ENCODE measurements at places on chromosomes 3 and 15. TPM values are rescaled to one million over a fixed set of nuclear protein-coding genes. Genes with fewer than 3 reads are reported as not detected.

DNA sequence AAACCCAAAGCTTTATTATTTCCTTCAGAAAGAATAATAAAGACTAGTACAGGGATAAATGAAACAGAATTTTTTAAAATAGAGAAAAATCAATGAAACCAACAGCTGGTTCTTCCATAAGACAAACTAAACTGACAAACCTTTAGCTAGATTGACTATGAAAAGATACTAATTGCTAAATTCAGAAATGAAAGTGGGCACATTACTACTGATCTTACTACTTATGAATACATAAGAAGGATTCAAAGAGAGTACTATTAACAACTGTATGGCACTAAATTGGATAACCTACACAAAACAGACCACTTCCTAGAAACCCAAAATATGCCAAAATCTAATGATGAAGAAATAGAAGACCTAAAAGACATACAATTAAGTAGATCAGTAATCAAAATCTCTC lies 278.2 kb downstream of the ISL2 start:
- DNase-seq, result no peak

DNA sequence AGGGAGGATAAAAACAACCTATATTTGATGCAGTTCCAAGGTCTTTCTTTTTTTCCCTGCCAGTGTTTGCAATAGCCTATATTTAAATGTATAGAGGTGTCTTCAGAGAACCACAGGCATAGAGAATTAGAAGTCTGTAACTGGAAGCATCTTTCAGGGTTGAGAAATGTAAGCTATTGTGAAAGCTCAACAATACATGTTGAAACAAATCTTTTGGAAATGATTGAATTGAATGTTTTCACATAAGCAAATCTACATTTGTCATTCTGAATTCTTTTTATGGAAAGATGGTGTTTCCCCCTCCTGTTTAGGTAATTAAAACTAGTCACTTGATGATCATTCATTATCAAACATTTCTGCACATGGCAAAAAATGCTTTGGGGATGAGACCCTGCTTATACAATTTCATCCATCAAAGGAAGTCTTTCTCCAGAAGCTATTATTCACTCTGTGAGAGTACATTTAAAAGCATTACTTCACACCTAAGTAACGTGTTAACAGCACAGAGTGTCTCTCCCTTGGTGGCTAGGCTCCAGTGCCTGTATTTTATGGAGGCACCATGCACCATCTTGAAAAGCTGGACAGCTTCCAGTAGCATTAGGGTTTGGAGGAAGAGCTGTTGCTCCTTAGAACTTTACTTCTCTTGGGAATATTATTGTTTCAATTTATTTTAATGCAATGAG lies 406.2 kb downstream of the LSAMP start:
- DNase-seq, result no peak

- peak; percentile 74 for DNase-seq
These were observed at the start of gene TRIM71 for GRCh38 chr3:32817558-32818228. Gene TRIM71 (plus strand): TSS chr3:32817997. CDS start chr3:32818081, 84 bp downstream.

DNA sequence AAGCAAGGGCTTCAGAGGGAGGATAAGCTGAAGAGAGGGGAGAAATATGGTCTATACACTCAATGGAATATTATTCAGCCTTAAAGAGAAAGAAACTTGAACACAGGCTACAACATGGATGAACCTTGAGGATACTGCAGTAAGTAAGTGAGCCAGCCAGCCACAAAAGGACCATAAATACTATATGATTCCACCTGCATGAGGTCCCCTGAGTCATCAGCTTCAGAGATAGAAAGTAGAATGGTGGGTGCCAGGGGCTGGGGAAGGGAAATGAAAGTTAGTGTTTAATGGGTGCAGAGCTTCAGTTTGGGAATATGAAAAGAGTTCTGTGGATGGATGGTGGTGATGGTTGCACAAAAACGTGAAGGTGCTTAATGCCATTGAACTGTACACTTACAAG lies 68.4 kb upstream of the SEC13 start:
- no peak for DNase-seq

- no peak for DNase-seq
These were observed 14.1 kb upstream of the CCR8 start for GRCh38 chr3:39315420-39315819.

DNA sequence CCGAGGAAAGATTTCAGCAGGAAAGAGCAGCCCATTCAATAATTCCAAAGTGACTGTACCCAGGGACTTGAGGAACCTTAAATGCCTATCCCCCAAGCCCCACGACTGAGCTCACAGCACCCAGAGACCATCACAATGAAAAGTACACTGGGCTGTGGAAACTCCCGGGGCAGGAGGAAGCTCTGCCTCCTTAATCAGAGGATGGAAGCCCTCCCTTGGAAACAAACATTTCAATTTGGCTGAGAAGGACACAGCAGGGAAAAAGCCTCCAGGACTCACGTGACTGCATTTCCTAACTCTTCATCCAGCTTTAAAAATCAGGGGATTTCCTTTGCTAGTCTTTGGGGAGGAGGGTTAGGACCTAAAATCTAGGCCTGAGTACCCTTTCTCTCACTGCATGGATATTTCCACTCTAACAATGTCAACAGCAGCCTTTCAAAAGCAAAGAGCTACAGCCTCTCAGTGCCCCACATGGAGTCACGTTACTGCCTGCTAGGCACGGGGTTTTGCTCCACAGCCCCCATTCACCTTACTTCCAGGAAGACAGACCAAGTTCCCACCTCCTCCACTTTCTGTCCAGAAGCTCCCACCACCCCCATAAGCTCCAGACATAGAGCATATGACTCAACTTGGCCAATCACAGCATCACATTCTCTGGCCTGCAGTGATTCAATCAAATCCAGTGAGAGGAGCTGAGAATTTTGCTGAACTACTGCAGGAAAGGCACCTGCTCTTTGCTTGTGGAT lies 68.9 kb upstream of the WNT5A start:
- DNase-seq, result no peak

GRCh38 chr15:61796056-61796455 lies 264.2 kb downstream of the VPS13C start:
- DNase-seq, result no peak

GRCh38 chr15:99977929-99978328 lies 244.7 kb upstream of the LYSMD4 start:
- DNase-seq, result no peak

- no peak for DNase-seq
These were observed 20.4 kb downstream of the FBN1 start for GRCh38 chr15:48625126-48625525.

GRCh38 chr3:85939074-85939482 lies 980.3 kb downstream of the CADM2 start:
- no peak for DNase-seq

HRG gene
- not detected for total RNA-seq

MORC1 gene
- not detected for total RNA-seq

ZDHHC19 gene
- total RNA-seq, result 2.8 TPM

SRGAP3 gene
- total RNA-seq, result 2.7 TPM

KIAA1143 gene
- 17.9 TPM for total RNA-seq

P2RY1 gene
- 4.3 TPM for total RNA-seq

Measured in mesenteric fat pad (tissue), 1 donor.